Liver (tissue), 10 donors: ENCODE measurements at places on chromosomes 2 and 18.

GRCh38 chr2:36753706-36754221, 57.3 kb downstream of the VIT start:
- no peak overlapping the region for H3K27ac ChIP-seq
- H3K27me3 ChIP-seq = no peaks in the 10 kb centered on the region
- no peak overlapping the region for H3K4me3 ChIP-seq
- no peak for DNase-seq
- no peaks in the 10 kb centered on the region for H3K36me3 ChIP-seq
- no peaks in the 10 kb centered on the region for H3K4me1 ChIP-seq

DNA sequence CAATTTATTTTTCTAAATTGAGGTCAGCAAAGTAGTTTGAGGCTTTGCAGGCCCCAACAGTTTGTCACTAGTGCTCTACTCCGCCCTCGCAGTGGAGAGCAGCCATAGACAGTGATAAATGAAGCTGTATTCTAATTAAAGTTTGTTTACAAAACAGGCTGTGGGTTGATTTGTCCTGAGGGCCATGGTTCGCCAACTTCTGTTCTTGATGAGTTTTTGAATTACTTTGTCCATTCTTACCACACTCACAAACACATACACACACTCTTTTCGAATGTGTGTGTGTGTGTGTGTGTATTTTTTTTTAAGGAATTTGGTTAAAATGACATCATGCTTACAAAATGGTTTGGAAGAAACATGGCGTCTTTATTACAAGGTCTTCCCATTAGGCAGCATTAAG, 68.6 kb downstream of the MTCL1 start:
- no peak overlapping the region for H3K27ac ChIP-seq
- H3K36me3 ChIP-seq = no peaks in the 10 kb centered on the region
- no peaks in the 10 kb centered on the region for H3K27me3 ChIP-seq
- DNase-seq = no peak
- no peaks in the 10 kb centered on the region for H3K4me1 ChIP-seq
- H3K4me3 ChIP-seq = no peak overlapping the region

DNA sequence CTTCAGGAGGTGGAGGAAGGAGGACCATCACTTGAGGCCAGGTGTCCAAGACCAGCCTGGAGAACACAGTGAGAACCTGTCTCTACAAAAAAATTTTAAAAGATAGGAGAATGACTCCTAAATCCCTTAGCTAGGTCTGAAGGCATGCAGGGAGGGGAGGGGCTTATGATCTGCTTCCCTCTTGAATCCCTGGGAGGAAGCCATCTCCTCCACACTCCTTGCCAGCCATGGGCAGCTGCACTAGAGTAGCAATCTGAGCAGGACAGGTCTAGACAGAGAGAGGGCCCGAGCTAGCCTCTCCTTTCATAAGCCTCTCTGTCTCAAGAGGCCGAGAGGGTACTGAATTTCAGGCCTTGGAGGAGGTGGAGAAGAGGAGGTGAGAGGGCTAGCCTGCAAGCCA, 42.5 kb downstream of the DAPL1 start:
- no peak overlapping the region for H3K27ac ChIP-seq
- DNase-seq = no peak
- H3K27me3 ChIP-seq = no peaks in the 10 kb centered on the region
- no peaks in the 10 kb centered on the region for H3K36me3 ChIP-seq
- no peak overlapping the region for H3K4me3 ChIP-seq
- H3K4me1 ChIP-seq = no peaks in the 10 kb centered on the region

- H3K4me1 ChIP-seq = no peaks in the 10 kb centered on the region
- H3K27ac ChIP-seq = no peak overlapping the region
- no peaks in the 10 kb centered on the region for H3K27me3 ChIP-seq
- no peaks in the 10 kb centered on the region for H3K36me3 ChIP-seq
Observed at GRCh38 chr2:108950369-108951135, 38.5 kb downstream of the EDAR start.

DNA sequence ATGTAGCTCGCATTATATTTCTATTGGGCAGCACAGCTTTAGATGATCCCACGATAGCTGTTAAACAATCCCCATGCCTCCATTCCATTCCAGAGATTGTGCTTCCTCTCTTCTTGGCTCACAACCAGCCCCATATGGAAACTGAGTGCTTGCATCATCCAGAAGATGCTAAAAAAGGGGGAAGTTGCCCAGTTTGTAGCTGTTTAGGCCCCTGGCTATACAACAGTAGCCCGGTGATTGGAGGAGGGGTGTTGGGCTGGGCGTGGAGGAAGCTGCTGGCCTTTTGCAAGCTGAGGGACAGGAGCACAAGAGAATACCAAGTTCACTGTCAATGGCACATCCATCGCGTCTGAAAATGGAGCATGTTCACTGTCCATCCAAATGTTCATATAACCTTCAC, 360.2 kb downstream of the ALK start:
- peaks cover 17% of the 10 kb centered on the region for H3K4me1 ChIP-seq
- DNase-seq = no peak
- H3K27ac ChIP-seq = no peak overlapping the region
- no peaks in the 10 kb centered on the region for H3K27me3 ChIP-seq
- no peaks in the 10 kb centered on the region for H3K36me3 ChIP-seq

DNA sequence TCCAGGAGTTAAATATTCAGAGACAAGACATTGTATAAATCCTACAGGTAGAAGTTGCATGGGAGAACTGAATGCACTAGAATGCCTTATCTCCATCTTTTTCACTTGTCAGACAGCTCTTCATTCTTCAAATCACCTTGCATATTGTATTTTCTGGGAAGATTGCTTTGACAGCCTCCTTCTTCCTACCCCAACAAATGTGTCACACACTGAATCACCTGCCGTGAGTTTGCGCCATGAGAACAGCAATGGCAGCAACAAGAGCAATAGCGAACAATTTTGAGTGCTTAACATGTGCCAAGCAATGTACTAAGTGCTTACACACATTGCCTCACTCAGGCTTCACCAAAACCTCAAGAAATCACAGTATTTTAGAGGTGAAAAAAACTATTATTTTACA, 161.3 kb upstream of the REG3G start:
- no peaks in the 10 kb centered on the region for H3K36me3 ChIP-seq
- no peak for DNase-seq
- no peaks in the 10 kb centered on the region for H3K27me3 ChIP-seq
- no peaks in the 10 kb centered on the region for H3K4me1 ChIP-seq
- H3K4me3 ChIP-seq = no peak overlapping the region

- H3K27me3 ChIP-seq = no peaks in the 10 kb centered on the region
- H3K4me3 ChIP-seq = no peak overlapping the region
- peak; percentile 21 for DNase-seq
- no peak overlapping the region for H3K27ac ChIP-seq
- no peaks in the 10 kb centered on the region for H3K36me3 ChIP-seq
Observed at GRCh38 chr2:128715360-128715759, 396.7 kb upstream of the HS6ST1 start.
